ENCODE measurements at places on chromosomes 13 and 19.

GRCh38 chr13:73948848-73949529 lies 185.2 kb downstream of the KLF12 start:
- no peak for DNase-seq

- no peak for DNase-seq
These were observed 9.0 kb downstream of the BLOC1S3 start for GRCh38 chr19:45187421-45188100.

DNA sequence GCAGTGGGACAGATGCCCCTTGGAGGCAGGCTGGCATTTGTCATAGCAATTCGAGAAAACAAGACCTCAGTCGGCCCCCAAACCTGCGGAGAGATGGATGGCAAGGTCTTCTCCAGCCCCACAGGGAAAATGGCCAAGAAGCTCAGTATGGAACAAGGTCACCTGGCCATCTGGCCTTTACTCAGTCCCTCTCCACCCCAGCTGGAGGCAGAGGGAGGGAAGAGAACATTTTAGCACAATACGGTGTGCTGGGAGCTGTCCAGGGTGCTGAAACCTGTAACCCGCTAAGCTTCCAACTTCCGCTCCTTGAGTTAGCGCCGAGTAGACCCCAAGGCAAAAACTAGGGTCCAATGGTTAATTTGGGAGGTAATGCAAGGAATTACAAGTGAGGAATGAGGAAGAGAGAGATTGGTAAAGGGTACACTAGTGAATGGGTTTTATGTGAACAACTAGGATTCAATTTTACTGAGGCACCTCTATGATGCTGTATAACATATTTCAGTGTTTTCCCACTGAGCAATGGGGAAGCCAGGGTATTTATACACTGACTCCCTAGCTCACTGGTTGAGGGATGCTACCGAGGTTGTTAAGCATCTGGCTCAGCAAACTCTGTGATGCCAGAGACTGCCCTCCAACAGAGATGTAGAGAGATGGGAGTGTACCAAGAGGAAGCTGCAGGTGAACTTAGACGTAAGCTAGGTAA lies 64.3 kb downstream of the CACNA1A start:
- DNase-seq, result peak; percentile 21

- no peak for DNase-seq
These were observed 11.3 kb downstream of the STAP2 start for GRCh38 chr19:4327252-4327876.

DNA sequence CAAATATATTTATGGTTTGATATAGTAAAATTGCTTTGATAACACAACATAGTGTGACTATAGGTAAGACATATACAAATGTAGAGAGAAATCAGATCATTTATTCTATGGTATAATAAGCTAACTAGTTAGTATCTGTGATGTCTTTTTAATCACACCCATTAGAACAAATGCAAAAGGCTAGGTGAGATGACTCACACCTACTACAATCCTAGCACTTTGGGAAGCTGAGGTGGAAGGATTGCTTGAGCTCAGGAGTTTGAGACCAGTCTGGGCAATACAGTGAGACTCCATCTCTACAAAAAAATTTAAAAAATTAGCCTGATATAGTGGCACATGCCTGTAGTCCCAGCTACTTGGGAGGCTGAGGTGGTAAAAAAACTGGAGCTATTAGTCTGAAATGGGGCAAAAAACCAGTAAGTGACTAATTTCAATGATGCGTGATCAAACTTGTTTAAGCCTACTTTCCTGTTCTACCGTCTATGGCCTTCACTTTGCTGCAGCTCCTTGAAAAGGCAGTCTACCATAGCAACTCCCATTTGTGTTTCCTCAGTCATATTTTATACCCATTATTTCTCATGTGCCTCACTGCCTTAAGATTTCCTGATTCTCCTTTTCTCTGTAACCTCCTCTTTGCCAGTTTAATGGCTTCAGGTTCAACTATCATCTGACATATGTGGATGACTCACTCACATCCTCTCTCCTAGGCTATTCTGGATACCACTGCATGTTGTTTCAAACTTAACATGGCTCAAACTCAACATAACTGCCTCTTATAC lies 12.5 kb downstream of the ALG5 start:
- DNase-seq, result no peak

- no peak for DNase-seq
These were observed 170.9 kb upstream of the ZNF507 start for GRCh38 chr19:32174386-32175113.

DNA sequence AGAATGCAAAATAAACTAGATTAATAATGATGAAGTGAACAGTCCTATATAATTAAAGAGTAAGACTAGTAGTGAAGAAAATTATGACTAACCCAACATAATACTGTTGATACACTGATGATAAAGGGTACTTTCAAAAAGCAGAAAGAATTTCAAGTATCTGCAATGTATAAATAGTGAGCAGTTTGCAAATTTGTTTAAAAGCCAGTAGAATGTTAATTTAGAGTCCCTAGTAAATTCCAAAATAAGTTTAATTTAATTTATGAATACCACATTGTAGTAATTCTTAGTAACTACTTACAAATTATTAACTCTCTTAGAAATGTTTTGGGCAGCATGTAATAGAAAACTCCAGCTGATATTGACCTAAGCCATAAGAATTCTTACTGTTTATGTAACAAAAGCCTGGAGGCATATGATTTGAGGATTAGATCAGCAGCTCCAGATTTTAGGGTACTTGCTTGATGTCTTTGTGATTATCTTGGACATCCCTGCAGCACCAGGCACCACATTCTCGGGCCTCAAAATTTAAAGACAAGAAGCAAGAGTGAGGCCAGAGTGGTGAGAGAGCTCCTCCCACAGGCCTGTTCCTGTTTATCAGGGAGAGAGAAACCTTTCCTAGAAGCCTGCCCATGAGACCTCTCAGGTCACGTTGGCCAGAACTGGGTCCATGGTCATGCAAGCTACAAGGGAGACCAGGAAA lies 67.6 kb upstream of the TDRD3 start:
- DNase-seq, result no peak

DNA sequence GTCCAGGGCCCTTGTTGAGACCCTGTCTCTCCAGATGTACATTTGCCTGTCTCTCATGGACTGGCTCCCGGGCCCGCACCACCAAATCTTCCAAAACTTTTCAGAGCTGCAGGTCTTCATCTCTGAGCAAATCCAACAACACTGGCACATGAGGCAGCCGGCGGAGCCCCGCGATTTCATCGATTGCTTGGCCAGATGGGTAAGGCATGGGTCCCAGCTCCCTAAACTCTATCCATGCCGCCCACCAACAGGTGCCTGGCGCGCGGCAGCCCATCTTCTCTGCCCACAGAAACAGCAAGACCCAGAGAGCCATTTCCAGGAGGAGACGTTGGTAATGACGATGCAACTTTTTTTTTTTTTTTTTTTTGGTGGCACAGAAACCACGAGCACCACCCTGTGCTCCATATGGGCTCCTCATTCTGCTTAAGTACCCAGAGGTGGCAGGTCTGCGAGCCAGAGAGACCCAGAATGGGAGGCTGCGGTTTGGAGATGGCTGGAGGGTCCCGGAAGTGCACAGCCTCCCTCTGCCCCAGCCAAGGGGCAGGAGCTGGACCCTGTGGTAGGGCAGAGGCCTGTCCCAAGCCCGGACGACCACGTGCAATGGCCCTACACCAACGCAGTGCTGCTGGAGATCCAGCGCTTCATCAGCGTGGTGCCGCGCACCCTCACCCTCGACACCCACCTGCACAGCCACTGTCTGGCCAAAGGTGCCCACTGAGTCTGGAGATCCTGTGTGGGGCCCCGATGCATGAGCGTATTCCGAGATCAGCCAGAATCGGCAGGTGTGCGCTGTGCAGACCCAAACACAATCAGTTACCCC lies 22.6 kb downstream of the CYP2F1 start:
- no peak for DNase-seq

DNA sequence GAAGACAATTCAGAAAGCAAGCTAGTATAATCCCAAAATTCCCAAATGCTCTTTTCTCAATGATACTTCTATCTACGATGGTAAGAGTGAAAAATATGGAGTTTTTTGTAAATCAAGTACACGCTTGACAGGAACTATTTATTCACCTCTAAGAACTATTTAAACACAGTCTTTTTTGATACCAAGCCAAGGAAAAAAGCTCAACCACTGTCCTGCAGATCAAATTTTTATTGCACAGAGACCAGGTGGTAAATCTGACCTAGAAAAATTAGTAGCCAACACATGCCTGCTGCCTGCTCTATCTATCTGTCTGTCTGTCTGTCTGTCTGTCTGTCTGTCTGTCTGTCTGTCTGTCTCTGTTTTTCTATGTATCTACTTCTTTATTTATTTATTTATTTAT lies 292.2 kb downstream of the MZT1 start:
- DNase-seq, result no peak

DNA sequence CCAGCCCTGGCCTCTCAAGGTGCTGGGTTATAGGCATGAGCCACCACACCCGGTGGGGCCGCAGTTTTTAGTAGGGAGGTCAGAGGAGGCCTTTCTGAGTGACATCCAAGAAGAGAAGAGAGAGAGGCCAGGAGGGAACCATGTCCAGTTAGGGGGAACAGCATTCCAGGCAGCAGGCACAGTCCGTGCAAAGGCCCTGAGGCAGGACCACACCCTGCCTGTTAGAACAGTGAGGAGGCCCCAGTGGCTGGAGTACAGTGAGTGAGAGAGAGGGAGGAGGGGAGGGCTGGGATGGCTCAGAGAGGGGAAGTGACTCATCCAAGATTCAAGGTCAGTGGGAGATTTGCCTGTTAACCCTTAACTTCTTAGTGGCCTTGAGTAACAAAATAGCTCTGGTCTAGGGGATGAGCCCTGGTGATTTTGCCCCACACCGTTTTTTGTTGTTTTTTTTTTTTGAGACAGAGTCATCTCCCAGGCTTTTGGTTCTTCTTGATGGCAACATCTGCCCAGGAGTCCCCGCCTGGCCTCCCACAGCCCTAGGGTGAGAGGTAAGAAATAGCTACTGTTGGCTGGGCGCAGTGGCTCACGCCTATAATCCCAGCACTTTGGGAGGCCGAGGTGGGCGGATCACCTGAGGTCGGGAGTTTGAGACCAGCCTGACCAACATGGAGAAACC lies 2.7 kb upstream of the PLIN3 start:
- no peak for DNase-seq

DNA sequence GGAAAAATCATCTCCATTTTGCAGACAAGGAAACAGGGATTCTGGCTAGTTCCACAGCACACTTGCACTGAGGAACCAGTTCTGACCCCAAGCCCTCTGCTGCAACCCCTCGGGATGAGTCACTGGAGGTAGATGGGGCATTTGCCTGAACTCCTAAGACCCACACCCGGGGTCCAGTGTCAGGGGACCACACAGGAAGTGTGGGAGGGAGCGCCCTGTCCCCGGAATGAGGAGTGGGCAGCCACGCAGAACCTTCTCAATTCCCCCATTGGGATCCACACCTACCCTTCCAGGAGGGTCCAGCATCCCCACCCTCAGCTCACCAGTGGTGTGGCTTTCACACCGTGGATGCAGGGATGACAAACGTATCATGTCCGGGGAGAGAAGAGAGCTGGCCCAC lies 62.7 kb downstream of the TSHZ3 start:
- no peak for DNase-seq

- DNase-seq, result no peak
These were observed 32.2 kb downstream of the ELL start for GRCh38 chr19:18489627-18490184.

GRCh38 chr13:93996481-93996880 lies 483.0 kb downstream of the DCT start:
- DNase-seq, result no peak

- no peak for DNase-seq
These were observed 434.4 kb upstream of the NBEA start for GRCh38 chr13:34507630-34508029.

DNA sequence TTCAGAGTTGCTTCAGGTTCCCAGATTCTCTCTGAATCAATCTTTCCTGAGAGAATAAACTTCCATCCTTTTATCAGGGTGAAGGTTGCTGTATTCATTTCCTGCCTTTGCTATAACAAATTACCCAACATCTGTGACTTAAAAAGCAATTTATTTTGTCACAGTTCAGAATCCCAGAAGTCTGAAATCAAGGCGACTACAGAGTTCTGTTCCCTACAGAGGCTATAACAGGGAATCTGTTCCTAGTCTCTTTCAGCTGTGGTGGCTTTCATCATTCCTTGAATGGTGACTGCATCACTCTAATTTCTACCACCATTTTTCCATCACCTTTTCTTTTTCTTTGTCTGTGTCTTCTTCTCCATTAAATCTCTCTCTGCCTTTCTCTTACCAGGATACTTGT lies 459.3 kb upstream of the PRR20A start:
- DNase-seq, result no peak

- no peak for DNase-seq
These were observed 21.8 kb downstream of the EVI5L start for GRCh38 chr19:7851623-7852500.

DNA sequence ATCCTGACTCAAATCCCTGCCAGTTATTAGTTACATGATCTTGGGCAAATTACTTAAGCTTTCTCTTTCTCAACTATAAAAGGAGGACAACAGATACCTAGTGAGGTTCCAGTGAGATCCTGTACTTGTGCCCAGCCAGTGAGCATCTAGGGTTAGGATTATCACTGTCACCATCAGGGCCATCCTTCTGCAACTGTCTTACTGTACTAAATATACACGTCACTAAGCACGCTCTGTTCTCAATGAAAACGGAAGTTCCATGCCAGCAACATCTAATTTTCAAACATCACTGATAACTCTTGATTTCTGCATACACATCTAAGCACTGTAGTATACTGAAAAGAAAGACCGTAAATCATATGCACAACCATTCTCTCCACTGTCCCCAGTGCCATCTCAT lies 70.0 kb downstream of the FOXO1 start:
- no peak for DNase-seq

DNA sequence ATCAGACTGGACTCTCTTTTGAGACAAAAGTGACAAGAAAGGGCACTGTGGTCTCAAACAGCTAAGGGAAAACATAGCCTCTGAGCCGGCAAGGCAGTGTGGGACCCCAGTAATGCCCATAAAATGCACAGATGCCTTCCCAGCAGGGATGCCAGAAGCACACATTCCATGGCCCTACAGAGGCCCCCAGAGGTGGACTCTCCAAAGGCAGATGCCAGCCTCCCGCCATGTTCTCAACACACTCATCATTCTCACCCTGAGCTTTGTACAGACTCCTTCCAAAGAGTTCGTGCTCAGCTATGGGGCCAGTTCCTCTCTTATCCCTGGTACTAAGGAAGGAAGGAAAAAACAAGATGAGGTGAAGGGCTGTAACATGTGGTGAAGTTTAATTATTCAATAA lies 67.1 kb upstream of the ATP12A start:
- no peak for DNase-seq

GRCh38 chr13:77975358-77976042 lies 56.9 kb upstream of the EDNRB start:
- DNase-seq, result no peak

DNA sequence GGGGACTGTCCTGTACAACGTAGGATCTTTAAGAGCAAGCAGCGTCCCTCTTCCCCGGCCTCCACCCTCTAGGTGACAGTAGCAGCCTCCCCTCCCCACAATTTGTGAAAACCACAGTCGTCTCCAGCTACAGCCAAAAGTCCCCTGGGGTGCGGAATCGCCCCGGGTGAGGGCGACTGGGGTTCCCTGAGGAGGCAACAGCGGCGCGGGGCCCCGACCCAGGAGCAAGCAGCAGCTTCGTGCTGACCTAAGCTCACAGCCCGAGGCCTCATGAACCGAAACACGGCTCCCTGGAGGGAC lies 322 bp downstream of the ZNF558 start:
- DNase-seq, result peak; percentile 41
